CD4-positive, alpha-beta T cell treated with Interleukin-15 for 4 hours (primary cell): ENCODE measurements at places on chromosomes 7 and 10.

- no peak for DNase-seq
These were observed 109.4 kb downstream of the CDK14 start for GRCh38 chr7:90705391-90706071.

DNA sequence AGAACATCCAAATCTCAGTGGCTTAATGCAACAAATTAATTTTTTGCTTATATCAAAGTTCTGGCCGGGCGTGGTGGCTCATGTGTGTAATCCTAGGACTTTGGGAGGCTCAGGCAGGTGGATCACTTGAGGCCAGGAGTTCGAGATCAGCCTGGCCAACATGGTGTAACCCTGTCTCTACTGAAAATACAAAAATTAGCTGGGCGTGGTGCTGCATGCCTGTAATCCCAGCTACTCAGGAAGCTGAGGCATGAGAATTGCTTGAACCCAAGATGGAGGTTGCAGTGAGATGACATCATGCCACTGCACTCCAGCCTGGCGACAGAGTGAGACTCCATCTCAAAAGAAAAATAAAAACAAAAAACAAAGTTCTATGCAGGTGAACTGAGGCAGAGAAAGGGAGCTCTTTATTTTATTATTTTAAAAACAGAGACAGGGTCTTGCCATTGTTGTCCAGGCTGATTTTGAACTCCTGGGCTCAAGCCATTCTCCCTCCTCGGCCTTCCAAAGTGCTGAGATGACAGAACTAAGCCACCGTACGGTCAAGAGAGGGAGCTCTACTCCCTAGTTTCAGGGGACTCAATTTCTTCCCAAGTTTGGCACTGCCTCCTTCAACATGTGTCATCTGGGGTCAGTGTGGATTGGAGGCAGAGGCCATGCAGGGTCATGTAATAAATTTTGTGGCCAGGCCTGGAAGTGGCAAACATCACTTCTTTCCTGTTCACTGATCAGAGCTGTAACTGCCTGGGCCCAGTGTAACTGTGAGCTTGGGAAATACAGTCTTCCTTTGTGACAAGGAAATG lies 2.4 kb downstream of the ADCK2 start:
- no peak for DNase-seq

GRCh38 chr7:28201131-28201530 lies 20.5 kb upstream of the JAZF1 start:
- no peak for DNase-seq

GRCh38 chr7:18018296-18019215 lies 9.1 kb downstream of the PRPS1L1 start:
- no peak for DNase-seq

DNA sequence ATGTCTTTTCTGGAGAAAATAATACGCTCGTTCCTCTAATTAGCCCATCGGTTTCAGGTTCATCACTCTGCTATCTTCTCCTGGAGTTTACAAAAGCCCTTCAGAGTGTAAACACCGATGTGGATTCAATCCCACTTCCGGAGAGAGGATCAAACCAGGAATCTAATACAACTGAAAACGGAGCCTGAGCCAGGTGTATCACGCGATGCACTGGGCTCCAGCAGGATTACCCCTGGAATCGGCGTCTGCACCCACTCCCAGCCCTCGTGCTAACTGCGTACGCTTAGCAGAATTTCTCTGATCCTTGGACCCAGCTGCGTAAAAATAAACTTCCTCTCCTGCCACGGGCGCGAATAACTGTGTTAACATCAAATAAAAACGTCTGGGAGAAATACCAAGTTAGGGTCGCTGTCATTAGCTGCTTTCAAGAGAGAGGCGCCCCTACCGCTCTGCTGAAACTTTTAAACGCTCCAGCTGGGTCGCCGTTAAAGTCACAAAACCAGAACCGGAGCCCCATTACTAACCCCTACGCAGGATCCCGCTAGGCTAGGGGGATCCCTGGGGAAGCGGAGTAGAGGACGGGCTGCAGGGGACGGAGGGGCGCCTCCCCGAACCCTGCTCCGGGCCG lies 502 bp downstream of the ZNF3 start:
- DNase-seq = no peak

- DNase-seq = no peak
These were observed 157.3 kb downstream of the TMEM178B start for GRCh38 chr7:141231018-141231792.

GRCh38 chr7:138606236-138606635 lies 94.9 kb downstream of the SVOPL start:
- DNase-seq = no peak

- peak; percentile 49 for DNase-seq
These were observed 127.8 kb upstream of the ZNF746 start for GRCh38 chr7:149625340-149625946.

- no peak for DNase-seq
These were observed 53.1 kb upstream of the C7orf33 start for GRCh38 chr7:148537435-148537834.

- no peak for DNase-seq
These were observed 88.2 kb downstream of the ELFN1 start for GRCh38 chr7:1758028-1758858.

DNA sequence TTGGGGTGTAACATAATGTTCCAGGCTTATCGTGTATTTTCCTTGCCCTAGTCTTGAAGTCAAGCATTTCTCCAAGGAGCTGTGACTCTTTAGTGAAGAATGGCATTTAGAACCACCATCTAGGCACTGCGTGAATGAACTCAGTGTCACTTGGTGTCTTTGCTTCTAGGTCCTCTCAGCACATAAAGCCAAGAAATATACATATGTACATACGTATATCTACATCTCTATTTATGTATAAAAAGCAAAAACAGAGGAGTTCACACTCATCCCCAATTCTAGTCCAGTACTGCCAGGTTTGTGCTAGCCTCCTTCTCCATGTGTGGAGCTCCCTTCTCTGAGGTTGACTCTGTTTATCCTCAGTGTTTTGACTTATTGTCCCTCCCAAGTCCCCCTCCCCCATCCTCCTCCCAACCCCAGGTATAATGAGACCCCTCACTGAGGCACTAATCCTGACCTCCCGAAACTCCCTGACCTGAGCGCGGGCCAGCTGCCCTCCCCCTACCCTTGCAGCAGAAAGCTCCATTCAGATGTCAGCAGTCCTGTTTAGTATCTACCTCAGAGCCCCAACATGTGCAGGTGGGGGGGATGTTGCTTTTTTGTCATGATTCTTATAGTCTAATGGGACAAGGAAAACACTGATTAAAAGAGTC lies 61.5 kb downstream of the GDI2 start:
- no peak for DNase-seq

- no peak for DNase-seq
These were observed 84.4 kb downstream of the LHPP start for GRCh38 chr10:124546055-124546369.

DNA sequence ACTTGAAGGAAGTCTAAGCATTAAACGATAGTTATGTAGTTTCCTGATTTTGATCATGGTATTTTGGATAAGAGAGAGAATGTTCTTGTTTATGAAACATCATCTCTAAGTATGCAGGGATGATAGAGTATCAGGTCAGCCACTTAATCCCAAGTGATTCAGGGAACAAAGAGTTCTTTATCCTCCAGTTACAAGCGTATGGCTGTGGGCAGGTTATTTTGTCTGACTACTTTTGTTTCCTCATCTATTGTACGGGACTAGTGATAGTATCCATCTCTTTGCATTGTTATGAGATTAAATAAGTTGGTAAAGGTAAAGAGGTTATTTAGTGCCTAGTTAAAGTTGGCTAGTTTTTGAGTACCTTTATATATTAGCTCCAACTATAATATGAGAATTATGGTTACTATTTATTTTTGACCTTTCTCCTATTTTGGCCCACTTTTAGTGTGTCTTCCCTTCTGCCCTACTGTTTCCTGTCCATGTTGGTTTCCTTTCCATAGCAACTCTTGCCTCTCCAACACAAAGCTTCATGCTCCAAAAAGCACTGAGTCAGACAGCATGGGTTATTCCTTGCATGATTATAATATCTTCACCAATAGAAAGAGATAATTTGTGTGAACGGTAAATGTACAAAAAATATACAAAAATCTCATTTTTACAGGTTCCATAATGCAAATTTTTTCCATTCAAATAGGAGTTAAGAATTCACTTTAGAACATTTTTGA lies 65.4 kb downstream of the SP8 start:
- no peak for DNase-seq

GRCh38 chr7:111787741-111788140 lies 225.4 kb upstream of the IMMP2L start:
- DNase-seq = no peak

DNA sequence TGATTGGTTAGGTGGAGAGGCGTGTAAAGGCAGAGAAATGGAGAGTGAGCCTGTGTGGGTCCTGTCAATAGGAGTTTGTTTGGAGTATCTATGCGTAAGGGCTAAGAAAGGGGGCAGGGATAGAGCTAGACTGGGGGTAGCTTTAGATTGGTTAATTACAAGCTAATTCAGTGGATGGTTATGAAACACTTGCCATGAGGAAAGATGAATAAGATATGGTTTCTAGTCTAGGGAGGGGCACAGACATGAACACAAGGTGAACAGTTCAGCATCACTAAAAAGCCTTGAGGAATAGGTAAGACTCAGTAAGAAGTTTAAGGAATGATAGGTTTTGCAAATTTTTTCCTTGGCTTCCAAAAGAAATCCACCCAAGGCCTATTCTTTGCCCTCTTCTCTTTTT lies 50.6 kb downstream of the PLPP4 start:
- DNase-seq = no peak

DNA sequence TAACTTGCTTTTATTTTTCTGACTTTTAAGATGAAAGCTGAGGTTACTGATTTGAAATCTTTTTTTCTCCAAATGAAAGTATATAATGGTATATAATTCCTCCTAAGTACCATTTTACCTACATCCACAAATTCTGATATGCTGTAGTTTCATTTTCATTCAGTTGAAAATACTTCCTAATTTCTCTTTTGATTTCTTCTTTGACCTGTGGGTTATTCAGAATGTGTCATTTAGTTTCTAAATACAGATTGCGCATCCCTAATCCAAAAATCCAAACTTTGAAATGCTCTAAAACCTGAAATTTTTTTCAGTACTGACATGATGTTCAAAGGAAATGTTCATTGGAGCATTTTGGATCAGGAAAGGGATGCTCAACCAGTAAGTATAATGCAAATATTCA lies 168.7 kb downstream of the CELF2 start:
- DNase-seq = no peak

GRCh38 chr10:33334805-33335550 lies 511 bp upstream of the NRP1 start:
- DNase-seq = no peak

- no peak for DNase-seq
These were observed 65.7 kb downstream of the ABRAXAS2 start for GRCh38 chr10:124867304-124867703.

GRCh38 chr7:29764227-29764626 lies 42.1 kb upstream of the WIPF3 start:
- no peak for DNase-seq

- DNase-seq = no peak
These were observed 1086.9 kb downstream of the NRG3 start for GRCh38 chr10:82961864-82962263.

- DNase-seq = no peak
These were observed 498.6 kb downstream of the GALNT17 start for GRCh38 chr7:71630516-71630915.

DNA sequence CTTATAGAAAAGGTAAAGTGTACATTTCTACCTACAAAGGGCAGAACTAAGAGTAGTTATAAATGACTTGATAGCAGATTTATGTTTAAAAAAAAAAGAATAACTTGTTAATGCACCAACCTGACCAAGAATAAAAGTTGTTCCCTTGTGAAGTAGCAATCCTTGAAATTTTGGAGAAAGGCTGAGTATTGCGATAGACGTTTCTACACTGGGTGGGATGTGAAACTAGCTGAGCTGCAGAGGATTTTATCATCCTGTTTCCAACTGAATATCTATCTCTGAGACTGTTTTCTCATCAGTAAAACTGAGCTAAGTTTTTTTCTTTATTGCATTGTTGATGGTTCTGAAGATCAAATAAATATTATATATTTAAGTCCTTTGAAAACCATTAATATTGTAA lies 14.6 kb downstream of the MDFIC start:
- DNase-seq = no peak

GRCh38 chr10:71927776-71928592 lies 36.2 kb upstream of the CHST3 start:
- no peak for DNase-seq

- DNase-seq = no peak
These were observed 42.8 kb downstream of the ARHGAP21 start for GRCh38 chr10:24680647-24681524.

DNA sequence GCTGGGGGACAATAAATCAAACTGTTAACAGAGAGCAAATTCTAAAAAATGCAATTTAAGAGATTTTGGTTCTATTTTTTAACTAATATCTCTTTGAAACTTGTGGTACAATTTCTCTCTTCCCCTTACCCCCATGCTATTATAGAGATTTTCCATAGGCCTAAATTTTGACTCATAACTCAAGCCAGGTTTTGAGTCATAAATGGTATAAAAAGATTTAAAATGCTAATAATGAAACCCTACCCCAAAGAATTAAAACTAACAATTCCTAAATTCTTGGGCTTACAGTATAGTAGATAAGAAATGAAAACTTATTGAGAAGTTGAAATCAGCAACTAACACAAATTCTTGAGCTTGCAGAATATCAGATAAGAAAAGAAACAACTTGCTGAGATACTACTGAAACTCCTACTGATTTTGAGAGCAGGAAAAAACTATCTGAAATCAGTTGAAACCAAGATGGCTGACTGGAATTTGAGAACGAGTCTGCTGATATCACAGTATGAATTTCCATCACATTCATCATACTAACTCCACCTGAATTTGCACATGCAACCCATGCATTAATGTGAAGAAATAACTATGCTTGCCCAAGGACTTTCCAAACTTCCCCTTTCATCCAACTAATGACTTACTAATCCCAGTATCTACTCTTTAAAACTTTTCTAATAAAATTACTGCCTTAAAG lies 36.3 kb downstream of the POT1 start:
- no peak for DNase-seq

DNA sequence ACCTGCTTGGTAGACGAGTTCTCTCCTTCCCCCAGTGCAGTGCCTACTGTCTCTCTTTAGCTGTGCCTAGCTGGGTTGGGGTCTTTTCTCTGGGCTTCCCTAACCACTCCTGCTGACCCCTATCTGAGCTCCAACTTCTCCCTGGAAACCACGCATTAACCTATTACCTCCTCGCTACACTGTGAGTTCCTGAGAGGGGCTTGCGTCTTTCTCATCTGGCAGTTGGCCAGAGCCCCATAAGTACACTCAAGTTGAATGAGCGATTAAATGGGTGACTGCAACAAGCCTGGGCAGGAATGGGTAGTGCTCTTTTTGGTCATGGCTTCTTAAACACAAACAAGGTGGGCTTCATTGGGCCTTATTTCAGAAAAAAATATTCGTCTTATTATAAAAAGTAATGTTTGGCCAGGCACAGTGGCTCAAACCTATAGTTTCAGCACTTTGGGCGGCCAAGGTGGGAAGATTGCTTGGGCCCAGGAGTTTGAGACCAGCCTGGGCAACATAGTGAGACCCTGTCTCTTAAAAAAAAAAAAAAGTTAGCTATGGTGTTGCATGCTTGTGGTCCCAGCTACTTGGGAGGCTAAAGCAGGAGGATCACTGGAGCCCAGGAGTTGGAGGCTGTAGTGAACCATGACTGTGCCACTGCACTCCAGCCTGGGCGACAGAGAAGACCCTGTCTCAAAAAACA lies 41.4 kb downstream of the SYPL1 start:
- no peak for DNase-seq

- DNase-seq = no peak
These were observed 30.4 kb downstream of the MYPN start for GRCh38 chr10:68139448-68140272.

GRCh38 chr10:26937371-26937770 lies 76.6 kb upstream of the ABI1 start:
- DNase-seq = no peak

- no peak for DNase-seq
These were observed 257.9 kb downstream of the AHR start for GRCh38 chr7:17556247-17556956.
